ENCODE measurements at places on chromosomes 7 and 10.
A peak's percentile ranks its signal among the peaks of the same experiment; 100 is the strongest.

DNA sequence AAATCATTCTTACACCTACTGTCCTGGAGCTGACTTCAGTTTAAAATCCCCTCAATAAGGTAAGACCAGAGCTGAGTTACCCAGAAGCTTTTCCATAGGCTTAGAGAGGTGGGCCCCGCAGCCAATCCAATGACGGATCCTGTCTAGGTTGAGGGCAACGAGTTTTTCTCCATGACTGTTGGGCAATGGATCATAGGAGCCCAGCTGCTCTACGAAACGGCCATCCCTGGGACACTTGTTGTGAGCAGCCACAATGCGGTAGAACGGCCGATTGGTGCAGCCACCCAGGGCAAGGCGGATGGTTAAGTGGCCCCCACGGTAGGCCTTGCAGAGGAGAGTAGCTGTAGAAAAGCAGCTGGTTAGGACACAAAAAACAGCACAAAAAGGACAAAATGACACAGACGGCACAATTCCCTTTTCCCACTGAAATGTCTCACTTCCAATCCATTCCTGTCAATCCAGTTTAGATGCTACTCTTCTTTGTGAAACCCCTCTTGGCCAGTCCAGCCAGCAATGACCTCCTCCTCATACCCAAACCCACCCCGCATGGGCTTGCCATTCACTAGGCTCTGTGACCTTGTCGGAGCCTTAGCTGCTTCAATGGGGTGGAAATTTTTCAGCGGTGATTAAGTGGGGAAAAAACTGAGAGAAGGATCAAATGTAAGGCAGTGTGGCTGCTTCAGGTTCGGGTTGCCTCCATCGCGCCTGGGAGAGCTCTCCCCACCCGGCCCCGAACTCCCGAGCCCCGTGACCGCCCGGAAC lies 580 bp downstream of the MRPS16 start:
- DNase-seq = no peak

DNA sequence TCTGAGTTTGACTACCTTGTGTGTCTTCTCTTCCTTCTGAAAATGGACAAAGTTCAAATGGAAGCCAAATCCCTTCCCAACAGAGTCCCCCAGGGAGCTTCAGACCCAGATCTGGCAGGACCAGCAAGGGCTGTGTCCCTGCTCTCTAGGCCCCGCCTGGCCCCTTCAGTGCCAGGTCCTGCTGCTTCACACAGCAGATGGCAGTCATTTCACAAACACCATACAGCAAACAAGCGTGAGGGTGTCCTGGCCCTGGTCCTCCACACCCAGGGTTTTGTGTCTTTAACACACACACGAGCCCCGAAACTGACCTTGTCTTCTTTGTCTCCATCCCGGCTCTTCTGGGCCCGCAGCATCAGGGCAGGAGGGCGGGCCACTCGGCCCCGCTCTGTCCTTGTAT lies 145.0 kb downstream of the TCERG1L start:
- DNase-seq = no peak

DNA sequence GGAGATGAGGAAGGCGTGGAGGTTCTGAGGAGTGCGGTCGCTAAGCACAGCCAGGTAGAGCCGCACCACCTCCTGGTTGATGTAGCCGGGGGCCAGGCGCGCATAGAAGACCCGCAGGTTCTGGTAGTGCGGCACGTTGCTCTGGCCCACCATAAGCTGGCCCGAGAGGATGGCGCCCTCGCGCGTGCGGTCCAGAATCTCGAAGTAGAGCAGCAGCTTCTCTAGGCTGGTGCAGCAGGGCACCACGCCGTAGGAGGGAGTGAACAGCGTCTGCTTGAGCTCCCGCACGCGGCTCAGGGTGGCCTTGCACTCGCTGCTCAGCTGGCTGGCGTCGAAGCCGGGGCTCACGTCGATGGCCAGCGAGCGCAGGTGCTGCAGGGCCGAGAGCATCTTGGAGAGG lies 77.8 kb upstream of the TNRC18 start:
- no peak for DNase-seq

DNA sequence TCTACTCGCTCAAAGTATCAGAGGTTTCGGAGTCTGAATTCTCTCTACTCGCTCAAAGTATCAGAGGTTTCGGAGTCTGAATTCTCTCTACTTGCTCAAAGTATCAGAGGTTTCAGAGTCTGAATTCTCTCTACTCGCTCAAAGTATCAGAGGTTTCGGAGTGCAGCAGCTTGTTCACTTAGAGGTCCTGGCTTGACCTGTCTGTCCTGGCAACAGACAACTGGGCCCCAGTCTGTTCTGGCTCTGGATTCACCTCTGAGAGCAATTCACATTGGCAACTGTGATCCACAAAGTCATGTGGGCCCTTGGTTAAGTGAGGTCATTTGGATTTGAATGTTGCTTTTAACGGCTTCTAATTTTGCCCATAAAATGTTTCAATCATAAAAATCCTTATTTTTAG lies 63.9 kb upstream of the ST8SIA6 start:
- DNase-seq = no peak

DNA sequence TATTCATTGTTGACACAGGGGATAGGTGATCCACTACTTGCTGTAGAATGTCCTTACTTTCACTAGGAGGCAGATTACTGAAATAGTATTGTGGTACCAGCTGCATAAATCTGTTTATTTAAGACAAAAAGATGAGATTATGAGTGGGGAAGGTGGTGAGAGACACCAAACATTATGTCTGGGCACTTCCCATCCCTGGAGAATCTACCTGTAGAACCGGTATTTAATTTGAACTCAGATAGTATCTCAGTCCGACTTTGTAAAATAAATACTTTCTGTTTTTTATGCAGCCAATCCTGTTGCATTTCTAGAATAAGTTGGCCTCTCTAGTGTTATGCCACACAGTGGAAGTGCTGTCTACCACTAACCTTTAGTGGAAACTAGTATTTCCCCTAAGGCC lies 13.4 kb downstream of the BCCIP start:
- DNase-seq = no peak

DNA sequence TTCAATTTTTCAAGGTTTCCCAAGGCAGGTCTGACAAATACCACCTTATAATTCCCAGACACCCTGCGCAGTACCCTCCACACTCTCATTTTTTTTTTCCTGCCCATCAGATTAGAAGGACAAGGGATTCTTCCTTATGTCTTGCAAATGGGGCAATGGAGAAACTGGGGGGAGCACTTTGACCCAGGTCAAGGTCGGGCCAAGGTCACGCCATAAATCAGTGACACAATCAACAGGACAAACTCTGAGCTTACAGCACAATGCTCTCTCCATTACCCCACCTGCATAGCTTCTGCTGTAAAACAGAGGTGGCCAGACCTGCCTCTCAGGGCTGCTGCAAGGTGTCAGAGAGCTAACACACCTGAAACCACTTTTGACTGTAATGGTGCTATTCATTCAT lies 254.4 kb upstream of the ZMIZ1 start:
- DNase-seq = no peak

GRCh38 chr7:110808361-110808760 lies 282.6 kb upstream of the LRRN3 start:
- no peak for DNase-seq

DNA sequence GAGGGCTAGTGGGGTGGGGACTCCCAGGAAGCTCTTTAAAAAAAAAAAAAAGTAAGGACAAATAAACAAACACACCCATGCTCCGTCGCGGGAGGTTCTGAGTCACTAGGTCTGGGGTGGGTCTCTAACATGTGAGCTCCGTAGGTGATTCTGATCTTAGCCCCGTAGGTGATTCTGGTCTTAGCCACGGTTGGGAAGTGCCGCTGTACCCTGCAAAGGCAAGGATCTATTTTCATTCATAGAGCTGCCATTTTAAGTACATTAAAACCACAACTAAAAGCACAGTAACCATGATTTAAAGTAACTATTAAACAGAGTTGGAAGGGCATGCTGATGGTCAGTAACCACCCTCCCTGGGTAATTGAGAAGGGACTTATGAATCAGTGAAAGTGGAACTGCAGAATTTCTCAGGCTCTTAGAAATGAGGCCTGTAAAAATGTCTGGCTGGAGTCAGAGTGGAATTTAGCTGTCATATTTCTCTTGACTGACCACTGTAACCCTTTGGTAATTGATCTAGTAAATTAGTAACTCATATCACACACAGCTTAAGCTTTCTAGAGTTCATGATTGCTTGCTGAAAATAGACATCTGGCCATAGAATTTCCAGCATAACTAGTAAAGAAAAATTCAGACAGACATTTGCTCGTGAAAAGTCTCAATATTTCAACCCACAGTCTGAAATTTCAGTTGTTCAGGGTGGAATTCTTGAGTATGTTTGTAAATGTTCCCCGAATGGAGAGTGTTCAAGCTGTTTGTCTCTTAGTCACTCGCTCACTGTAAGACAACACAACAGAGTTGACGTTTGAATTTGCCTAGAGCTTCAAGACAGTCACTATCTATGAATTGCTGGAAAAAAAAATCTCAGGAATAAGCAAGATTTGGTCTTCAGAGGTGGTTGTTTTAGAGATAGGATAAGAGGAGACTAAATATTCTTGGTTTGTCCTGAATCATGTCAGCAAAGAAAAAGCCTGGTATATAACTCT lies 34.2 kb upstream of the TCF7L2 start:
- DNase-seq = no peak

- no peak for DNase-seq
Observed at GRCh38 chr7:97174303-97174702, 56.8 kb downstream of the SDHAF3 start.

DNA sequence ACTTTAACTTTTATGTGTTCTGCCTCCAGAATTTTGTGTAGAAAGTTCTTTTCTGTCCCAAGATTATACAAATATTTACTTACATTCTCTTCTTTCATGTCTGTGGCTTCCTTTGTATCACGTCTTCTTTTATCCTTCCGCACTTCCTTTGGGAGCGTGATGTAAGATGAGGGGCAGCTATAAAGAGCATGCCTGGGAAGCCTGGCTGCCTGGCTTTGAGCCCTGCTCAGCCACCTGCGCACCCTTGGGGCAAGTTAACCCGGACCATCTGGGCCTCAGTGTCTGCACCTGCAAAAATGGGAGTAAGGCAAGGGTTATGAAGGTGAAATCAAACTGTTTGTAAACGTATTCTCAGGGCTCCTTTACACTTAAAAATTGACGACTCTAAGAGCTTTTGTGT lies 25.2 kb downstream of the PALD1 start:
- no peak for DNase-seq

- DNase-seq = no peak
Observed at GRCh38 chr7:8841171-8841570, 407.8 kb downstream of the NXPH1 start.

- no peak for DNase-seq
Observed at GRCh38 chr10:80491251-80492102, 37.4 kb downstream of the TSPAN14 start.

- DNase-seq = no peak
Observed at GRCh38 chr10:78779339-78779955, 289.3 kb upstream of the ZMIZ1 start.

GRCh38 chr10:133439517-133440461 lies 14.0 kb upstream of the SCART1 start:
- peak; percentile 2 for DNase-seq

- DNase-seq = no peak
Observed at GRCh38 chr7:76108540-76109233, 60.8 kb downstream of the MDH2 start.

GRCh38 chr7:117038408-117038807 lies 85.1 kb downstream of the ST7 start:
- no peak for DNase-seq

DNA sequence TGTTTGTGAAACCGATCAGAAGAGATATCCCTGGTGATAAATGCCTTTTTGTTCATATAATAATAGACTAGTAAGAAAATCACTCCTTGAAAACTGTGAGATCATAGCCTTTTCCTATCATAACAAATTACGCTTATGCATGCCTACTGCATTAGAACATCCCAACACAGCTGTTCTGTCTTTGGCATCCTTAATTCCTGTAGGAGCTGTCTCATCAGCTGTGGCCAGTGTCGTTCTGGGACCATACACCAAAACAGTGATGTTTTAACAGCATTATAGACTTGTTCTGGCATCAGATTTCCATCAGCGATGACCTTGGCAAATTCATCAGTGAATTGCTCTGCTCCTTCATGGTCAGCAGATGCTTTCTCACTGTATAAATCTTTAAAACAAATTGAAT lies 423.6 kb upstream of the LRGUK start:
- no peak for DNase-seq

DNA sequence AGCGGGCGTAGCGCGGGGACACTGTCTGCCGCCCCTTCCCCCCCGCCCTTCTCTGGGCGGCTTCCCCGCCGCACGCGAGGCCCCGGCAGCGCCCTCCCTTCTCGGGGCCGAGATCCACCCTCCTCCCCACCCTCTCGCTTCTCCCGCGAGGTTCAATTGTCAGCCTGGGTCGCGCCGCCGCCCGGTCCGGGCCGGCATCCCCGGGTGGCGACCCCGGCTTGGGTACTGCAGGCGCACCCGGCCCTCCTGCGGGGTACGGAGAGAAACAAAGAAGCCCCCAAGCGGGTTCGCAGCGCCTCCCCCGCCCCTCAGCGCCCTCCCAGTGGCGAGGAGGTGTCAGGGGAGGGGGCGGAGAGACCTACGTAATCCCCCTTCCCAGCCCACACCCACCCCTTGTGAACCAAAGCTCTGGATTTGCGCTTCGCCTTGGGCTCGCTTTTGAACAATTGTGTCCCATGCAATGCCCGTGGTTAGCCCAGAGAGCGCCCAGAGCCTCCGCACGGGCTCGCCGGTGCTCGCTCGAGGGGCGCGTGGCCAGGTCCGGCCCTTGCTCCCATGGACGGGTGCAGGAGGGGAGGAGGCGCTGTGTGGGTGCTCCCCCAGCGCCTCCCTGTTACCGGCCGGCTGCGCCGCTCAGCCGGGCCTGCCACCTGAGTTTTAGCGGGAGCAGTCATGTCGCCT lies 634 bp downstream of the HECW1 start:
- no peak for DNase-seq

- DNase-seq = no peak
Observed at GRCh38 chr10:129962872-129963640, 1.0 kb downstream of the EBF3 start.

DNA sequence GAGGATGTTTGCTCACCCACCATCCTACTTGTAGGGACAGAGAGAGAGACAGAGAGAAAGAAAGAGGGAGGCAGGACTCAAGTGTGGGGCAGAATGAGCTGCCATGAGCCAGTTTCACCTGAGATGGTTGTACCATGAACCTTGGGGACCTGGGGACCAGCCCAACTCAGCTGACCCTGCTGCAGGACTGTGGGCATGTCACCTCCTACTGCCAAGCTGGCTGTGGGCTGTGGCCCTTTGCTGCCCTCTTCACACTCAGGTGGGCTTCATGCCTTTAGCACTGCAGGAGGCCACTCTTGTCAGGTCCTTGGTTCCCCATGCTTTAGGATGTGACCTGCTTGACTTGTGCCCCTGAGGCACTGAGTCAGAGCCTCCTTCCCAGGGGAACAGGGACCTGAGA lies 108.2 kb upstream of the PCBD1 start:
- no peak for DNase-seq

GRCh38 chr10:46270086-46270811 lies 16.5 kb upstream of the ANTXRL start:
- no peak for DNase-seq

- peak; percentile 44 for DNase-seq
Observed at GRCh38 chr7:132654150-132654549, 77.9 kb upstream of the PLXNA4 start.

- DNase-seq = no peak
Observed at GRCh38 chr10:36393801-36394200, 731.6 kb upstream of the ANKRD30A start.

DNA sequence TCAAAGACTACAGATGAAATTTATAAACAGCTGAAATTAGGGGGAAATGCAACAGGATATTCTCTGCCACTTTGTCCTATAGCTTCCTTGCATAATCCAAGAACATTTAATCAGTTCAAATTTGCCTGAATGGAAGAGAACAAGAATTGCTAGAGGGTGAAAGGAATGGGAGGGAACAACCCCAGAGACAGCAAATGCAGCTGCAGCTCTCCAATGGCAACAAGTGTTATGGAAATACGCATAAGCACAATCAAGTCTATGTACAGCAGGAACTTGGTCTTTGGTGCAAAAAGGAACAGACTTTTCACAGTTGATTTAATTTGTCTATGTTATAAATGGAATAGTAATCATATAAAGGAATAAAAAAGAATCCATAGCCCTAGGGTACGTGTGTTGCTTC lies 269.0 kb upstream of the ETV1 start:
- no peak for DNase-seq

All from GM19239 (cell line).